H9 (cell line): ENCODE measurements at places on chromosomes 1 and 21. TPM values are rescaled to one million over a fixed set of nuclear protein-coding genes. Genes with fewer than 3 reads are reported as not detected.

Gene FCAMR
- not detected in 2 replicates for total RNA-seq

Gene FMO4
- 1.8 and 3.0 TPM in 2 replicates for total RNA-seq

Gene CIART
- 15.6 TPM in 2 replicates for total RNA-seq

Gene DARS2
- 35.0 and 35.5 TPM in 2 replicates for total RNA-seq

Gene SAMSN1
- total RNA-seq, result 2.8 and 4.6 TPM in 2 replicates

Gene GRHL3
- total RNA-seq, result 3.5 and 4.0 TPM in 2 replicates

Gene CFHR3
- total RNA-seq, result 0.81 and 1.4 TPM in 2 replicates

Gene FMN2
- 0.59 and 0.61 TPM in 2 replicates for total RNA-seq

Gene EXOSC10
- 83.4 and 89.0 TPM in 2 replicates for total RNA-seq

Gene TNFRSF14
- total RNA-seq, result 0.29 and 0.57 TPM in 2 replicates

Gene HHAT
- total RNA-seq, result 0.48 and 0.83 TPM in 2 replicates

Gene RIMS3
- total RNA-seq, result 13.7 and 14.2 TPM in 2 replicates

Gene TDRD10
- 0.31 TPM in 1 of 2 replicates, not detected in the other for total RNA-seq

Gene INAVA
- total RNA-seq, result 36.8 and 37.2 TPM in 2 replicates

Gene PTAFR
- total RNA-seq, result 1.8 and 1.9 TPM in 2 replicates

Gene LCE3A
- total RNA-seq, result not detected in 2 replicates

GRCh38 chr1:77545970-77546369 is 136.5 kb downstream of the ZZZ3 start:
- DNase-seq, result no peak

- DNase-seq, result no peak
These were observed 207.4 kb downstream of the GABPA start for GRCh38 chr21:25942135-25942534.

DNA sequence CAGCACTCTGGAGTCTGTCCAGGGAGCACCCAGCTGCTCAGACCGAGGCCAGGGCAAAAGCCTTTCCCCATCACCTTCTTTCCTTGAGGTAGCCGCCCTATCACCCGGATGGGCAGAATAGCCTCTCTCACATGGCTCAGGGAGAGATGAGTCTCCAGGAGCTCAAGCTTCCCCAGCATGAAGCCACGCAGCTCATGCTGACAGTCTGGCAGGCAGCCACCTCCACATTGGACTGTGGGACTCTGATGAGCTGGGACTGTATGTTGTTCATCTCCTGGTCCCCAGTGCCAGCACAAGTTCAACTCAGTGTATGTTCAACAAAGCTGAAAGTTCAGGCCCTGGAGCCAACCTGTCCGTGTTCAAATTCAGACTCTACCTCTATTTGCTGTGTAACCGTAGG is 75.2 kb upstream of the ZC3H12A start:
- no peak for DNase-seq

- DNase-seq, result no peak
These were observed 10.6 kb downstream of the TRIM67 start for GRCh38 chr1:231172411-231172810.

- DNase-seq, result no peak
These were observed 14.9 kb downstream of the CSRP1 start for GRCh38 chr1:201491896-201492511.

- no peak for DNase-seq
These were observed 58.9 kb downstream of the CD46 start for GRCh38 chr1:207810606-207811295.

GRCh38 chr1:58592522-58593134 is 15.6 kb upstream of the TACSTD2 start:
- DNase-seq, result no peak

GRCh38 chr1:58439946-58440345 is 106.6 kb downstream of the OMA1 start:
- no peak for DNase-seq

- DNase-seq, result no peak
These were observed 128.6 kb downstream of the HUNK start for GRCh38 chr21:32001390-32001789.

GRCh38 chr1:14980621-14981218 is 172.8 kb upstream of the TMEM51 start:
- no peak for DNase-seq

GRCh38 chr1:111586112-111586511 is 33.5 kb upstream of the RAP1A start:
- no peak for DNase-seq

GRCh38 chr1:27487966-27488884 is 1.7 kb downstream of the WASF2 start:
- DNase-seq, result no peak

GRCh38 chr1:28233264-28233606 is 406 bp upstream of the DNAJC8 start:
- no peak for DNase-seq

GRCh38 chr1:209863766-209864485 is 36.2 kb downstream of the UTP25 start:
- DNase-seq, result no peak

GRCh38 chr1:10253755-10254154 is 43.4 kb downstream of the KIF1B start:
- DNase-seq, result no peak

DNA sequence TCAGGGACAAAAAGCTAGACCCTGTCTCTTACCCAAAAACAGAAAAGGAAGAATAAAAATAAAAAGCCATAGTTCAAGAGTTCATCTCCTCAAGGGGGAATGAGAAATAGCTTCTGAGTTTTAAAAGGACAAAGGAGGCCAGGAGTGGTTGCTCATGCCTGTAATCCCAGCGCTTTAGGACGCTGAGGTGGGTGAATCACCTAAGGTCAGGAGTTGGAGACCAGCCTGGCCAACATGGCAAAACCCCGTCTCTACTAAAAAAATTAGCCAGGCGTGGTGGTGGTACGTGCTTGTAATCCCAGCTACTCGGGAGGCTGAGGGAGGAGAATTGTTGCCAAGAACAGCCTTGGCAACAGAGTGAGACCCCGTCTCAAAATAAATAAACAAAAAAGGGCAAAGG is 38.6 kb upstream of the CPLANE2 start:
- DNase-seq, result no peak

DNA sequence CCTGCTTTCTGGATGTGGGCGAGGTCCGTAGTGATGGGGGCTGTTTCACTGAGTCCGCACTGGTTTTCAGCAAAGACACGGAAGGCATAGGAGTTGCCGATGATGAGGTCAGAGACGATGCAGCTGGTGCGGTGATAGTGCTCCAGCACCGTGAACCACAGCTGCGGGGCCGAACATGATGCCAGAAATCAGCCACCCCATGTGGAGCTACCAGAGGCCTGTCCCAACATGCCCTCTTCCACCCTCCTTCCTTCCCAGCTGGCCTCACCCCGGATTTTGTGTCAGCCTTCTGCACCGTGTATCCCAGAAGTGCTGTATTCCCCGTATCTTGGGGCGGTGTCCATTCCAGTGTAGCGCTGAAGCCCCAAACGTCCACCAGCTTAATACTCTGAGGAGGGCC is 10.0 kb downstream of the MYBPHL start:
- DNase-seq, result no peak

DNA sequence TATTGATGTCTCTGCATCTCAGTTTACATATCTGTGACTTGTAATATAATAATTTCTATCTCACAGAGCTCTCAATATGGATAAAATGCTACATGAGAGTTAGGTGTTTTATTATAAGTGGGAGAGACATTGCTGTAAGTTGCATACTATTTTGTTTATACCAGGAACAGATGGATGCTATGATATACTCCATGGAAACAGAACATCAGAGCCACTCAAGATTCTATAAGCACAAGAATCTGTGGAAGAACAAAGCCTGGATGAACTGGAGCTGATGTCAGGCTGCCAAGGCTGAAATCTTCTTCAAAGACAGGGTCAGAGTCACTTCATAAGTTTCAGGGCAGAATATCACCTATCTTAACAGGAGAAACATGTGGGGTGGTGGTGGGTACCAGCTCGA is 30.2 kb downstream of the DUSP10 start:
- no peak for DNase-seq

GRCh38 chr1:54606096-54606989 is 17.0 kb downstream of the FAM151A start:
- DNase-seq, result no peak

DNA sequence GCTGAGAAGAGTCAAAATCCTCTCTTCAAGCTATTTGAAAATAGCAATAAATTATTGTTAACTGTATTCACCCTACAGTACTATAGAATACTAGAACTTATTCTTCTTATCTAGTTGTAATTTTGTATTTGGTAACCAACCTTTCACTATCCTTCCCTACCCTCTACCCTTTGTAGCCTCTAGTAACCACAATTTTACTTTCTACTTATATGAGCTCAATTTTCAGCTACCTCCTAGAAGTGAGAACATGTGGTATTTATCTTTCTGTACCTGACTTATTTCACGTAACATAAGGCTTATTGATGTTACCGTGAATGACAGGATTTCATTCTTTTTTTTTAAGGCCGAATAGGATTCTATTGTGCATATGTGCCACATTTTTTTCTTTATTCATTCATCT is 30.0 kb downstream of the ZC3H11B start:
- no peak for DNase-seq

DNA sequence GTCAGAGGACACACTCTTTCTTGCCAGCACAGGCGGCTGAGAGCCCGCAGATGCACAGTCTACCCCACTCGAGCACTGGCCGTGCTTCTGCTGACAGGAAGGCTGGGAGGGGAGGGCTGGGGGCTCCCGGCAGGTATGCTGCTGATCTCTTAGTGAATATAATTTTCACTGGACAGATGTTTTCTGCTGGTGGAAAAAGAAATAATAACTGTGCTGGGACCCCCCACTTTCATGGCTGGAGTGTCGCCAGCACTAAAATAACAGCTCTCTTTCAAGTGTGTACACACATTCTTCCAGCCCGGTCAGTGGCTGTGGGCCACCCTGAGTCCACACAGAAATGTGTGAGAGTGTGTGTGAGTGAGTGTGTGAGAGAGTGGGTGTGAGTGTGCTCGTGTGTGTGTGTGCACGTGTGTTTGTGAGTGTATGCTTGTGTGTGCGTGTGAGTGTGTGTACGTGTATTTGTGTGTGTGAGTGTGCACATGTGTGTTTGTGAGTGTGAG is 167.7 kb upstream of the USP24 start:
- no peak for DNase-seq

DNA sequence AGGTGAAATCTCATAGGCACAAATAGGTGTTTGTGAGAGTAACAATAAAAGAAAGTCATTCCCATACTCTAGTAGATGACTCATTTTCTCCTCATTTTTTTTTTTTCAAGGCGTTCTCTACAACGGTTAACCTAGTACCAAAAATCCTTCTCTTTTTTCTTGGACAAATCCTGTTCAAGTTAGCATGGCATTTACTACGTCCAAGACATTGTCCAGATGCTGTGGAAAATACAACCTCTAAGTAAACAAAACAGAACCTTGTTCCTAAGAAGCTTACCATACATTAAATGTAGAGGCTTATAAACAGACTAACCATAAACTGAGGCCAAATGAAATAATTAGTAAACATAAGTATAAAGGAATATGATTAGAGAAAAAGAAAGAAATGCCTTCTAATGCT is 76.2 kb upstream of the RGS4 start:
- no peak for DNase-seq

- no peak for DNase-seq
These were observed 2.0 kb upstream of the RABGAP1L start for GRCh38 chr1:174157157-174157806.

DNA sequence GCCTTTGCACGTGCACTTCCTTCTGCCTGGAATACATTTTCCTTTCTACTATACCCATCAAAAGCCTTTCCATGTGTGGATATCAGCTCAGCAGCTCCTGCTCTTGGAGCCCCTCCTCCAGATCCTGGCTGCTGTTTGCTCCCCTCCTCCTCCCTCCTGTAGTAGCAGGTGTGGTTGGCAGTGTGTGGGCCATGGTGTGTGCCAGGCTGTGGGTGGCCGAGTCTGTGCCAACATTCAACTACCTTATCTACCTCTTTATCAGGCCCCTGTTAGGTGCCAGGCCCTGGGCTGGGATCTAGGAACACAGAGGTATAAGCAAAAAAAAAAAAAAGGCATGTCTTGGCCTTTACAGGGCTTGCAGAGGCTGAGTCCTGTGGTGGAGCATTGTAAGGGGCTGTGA is 180.6 kb upstream of the JUN start:
- no peak for DNase-seq

GRCh38 chr1:84973498-84974334 is 23.2 kb downstream of the MCOLN2 start:
- DNase-seq, result no peak

GRCh38 chr1:207890136-207890738 is 20.7 kb downstream of the CD34 start:
- DNase-seq, result no peak

- DNase-seq, result no peak
These were observed 4.0 kb upstream of the CAP1 start for GRCh38 chr1:40036574-40036973.

- DNase-seq, result no peak
These were observed 62.2 kb downstream of the GORAB start for GRCh38 chr1:170594066-170594626.

DNA sequence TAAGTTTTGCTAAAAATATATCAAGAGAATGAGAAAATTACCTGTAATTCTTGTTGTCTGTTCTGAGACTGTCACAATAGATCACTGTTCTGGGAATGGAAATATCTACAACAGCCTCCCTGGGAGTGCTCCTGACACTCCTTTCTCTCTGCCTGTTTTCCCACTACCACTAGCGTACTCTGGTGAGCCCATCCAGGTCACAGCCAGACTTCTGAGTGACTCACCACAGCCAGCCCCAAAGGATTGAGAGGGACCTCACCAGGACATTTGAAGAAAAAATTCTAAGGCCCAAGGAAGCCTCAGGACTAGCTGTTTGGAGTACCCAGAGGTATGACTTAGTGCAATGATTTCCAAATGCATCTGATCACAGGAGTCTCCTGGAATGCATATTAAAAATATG is 39.0 kb upstream of the TADA1 start:
- no peak for DNase-seq

DNA sequence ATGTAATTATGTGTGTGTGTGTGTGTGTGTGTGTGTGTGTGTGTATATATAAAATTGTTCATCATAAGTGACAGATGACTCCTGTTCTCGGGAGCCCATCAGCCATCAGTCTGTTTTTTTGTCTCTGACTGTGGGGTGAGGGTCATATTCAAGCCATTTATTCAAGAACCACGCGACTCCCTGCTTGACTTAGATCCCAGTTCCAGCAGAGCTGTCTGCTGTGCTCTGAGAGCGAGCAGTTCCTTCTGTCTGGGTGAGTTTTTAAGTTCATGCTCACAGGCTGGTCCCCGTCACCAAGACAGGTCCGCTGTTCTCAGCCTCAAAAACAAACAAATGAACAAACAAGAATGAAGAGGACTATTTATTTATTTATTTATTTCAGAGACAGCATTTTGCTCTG is 18.3 kb upstream of the NPPB start:
- no peak for DNase-seq

GRCh38 chr1:76763738-76764137 is 103.5 kb upstream of the ST6GALNAC5 start:
- no peak for DNase-seq

DNA sequence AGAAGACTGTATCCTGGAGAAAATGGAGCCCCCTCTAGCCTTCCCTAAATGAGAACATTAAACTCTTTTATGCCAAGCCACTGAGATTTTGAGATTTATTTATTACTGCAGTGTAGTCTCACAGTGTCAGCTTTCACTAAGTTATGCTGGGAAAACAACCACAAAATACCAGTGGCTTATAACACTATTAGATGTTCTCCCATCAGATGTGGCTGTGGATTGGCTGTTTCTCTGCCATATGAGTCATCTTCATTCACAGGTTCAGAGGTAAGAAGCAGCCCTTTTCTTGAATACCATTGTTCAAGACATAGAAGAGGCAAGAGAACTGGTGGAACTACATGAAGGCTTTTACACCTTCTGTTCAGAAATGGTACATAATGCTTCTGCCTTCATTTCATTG is 32.1 kb upstream of the ST6GALNAC5 start:
- no peak for DNase-seq
